ENCODE measurements at places on chromosomes 6 and 20.

DNA sequence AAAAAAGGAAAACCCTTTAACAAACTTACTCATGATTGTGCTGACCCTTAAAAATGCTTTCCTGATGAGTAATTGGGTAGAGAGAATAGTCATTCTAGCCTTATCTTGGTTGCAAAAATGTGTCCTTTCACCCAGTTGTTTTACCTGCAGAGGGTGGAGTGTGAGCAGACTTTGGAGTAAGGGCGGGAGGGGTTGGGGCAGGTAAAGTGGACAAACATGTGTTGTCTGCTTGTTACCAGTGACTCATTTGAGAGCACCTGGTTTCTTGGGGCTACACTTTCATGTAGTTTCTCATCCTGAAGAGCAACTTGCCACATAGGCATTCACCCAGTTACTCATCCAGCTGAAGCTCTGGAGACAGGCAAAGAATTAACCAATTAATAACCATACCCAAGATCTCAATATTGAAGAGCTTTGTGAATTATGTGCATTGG is 121.1 kb downstream of the TNFRSF21 start:
- DNase-seq, result no peak

DNA sequence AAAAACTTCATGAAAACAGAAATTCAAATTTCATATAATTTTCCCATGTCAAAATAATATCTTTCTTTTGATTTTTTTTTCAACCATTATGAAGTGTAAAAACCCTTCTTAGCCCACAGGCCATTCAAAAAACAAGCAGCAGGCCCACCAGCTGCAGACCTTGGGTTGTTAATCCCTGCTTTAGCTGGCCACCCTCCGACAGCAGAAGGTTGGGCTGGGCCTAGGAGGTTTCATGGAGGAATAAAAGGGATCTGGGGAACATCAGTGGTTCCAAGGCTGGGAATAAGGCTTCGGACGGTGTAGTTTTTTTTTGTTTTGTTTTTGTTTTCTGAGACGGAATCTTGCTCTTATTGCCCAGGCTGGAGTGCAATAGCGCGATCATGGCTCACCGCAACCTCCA is 3.6 kb upstream of the HSP90AB1 start:
- no peak for DNase-seq

DNA sequence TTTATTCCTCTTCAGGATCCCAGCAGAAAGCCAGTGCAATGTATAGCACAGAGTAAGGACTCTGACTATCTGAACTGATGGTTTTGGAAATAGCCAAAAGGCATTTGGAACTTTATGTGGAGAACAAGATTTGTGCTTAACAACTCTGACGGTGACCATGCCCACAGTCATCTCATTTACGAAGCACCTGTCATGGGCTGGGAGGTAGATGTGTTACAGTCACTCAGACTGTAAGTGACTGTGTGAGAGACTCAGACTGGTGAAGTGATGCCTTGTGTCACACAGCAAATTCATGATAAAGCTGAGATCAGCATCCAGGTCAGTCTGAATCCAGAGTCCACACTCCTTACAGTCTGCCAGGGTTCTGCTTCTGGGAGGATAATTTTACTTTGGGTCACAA is 23.9 kb upstream of the FAM83C start:
- DNase-seq, result no peak

GRCh38 chr6:139855671-139856311 is 481.3 kb upstream of the CITED2 start:
- peak; percentile 15 for DNase-seq

GRCh38 chr6:165821754-165822153 is 158.7 kb upstream of the PDE10A start:
- no peak for DNase-seq

DNA sequence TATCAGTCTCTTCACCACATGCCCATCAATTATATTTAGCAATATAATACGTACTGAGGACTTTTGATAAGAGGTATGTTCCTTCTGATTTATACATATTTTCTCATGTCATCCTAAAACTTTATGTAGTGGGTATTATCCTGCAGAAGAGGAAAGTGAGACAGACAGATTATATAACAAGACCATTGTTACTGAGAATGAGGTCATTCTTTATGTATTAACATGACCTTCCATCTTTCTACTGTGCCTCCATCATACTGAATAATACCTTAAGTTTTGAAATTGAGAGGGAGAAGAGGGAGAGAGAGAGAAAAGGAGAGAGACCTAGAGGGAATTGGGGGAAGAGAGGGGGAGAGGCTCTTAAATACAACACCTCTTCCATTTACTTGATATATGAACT is 90.9 kb upstream of the CARMIL1 start:
- DNase-seq, result no peak

DNA sequence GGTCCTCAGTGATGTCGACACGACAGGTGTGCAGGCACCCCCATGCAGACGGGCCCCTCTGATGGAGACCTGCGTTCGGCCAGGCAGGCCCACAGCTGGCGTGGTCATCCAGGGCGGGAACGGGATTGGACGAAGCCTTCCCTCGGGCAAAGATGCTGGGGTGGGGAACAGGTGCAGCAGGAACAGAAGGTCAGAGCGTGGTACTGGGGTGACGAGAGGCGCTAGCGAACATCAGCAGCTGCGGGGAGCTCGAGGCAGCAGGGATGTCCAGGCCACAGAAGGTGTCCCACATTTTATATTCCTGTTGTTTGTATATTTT is 96.2 kb downstream of the SLC22A23 start:
- DNase-seq, result no peak

- DNase-seq, result no peak
Observed at GRCh38 chr6:124742971-124743370, 219.3 kb upstream of the RNF217 start.

DNA sequence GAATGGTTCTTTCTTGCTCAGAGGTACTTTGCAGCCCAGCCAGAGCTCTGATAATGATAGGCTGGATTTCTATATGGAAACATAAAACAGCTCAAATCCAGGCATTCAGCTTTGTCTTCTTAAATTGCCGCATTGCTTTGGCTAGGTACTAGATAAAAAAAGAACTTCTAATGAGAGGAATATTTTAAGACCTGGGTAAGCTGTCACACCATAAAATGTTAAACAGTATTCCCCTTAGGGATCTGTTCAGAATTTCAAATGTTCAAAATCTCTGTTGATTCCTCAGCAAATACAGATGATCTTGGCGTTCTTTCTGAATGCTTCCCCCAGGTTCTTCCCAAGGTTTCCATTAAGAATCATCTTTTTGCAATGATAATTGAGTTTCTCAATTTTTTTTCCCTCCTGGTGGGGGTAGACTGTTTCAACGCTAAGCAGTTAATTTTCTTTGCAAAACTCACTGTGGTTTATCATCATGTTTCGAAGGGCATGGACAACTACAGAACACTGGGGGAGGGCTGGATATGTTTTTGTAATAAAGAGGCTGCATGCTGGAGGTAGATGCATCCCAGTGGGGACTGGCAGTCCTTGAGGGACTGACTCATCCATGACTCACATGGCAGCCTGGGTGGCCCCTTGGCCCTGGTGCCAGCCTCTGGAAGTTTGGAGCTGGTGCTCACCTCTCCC is 31.0 kb downstream of the TIAM2 start:
- DNase-seq, result no peak

DNA sequence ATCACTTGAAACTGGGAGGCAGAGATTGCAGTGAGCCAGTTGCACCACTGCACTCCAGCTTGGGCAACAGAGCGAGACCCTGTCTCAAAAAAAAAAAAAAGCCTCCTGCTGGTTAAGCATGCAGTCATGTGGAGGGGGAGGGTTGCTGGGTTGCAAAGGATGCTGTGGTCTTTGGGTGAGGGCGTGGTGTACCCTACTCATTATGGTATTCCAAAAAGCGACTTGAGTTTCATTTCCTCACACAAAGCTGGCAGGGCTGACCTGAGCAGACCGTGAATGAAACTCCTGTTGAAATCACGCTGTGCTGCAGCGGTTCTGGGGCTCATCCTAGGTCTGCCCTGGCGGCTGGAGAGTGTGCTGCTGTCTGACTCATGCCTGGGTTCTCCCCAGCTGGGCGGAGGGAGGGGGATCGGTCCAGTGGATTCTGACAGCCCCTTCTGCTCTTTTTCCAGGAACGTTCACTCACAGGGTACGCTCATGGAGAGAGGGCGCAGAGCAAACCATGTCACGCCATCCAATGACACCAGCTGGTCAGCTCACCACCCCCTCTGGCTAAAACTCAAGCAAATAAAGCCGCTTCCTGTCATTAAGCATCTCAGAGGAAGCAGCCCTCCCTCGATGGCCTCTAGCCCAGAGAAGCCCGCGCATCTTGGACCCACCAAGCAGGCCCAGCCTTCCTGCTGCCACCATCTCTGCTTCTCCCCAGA is 166.2 kb downstream of the SCML4 start:
- peak; percentile 29 for DNase-seq

DNA sequence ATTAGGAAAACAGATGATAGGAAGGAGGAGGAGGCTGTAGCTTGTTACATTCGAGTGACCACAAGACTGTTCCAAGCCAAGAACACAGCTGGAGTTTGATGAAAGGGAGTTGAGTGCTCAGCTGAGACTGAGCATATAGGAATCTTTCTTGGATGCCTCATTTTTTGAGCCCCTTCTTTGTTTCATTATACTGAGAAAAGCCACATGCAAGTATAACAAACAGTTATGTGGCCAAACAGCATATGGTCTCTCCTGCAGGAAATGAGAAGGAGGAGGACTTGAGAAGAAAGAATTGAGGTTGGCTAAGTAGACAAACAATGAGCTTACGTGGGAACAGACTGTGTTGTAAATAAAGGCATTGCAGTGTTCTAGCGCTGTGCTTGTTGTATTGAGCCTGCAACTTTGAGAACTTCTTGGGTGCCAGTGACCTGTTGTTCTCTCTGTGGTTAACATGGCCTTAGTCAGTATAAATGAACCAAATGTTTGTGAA is 78.3 kb downstream of the AKAP7 start:
- DNase-seq, result no peak

DNA sequence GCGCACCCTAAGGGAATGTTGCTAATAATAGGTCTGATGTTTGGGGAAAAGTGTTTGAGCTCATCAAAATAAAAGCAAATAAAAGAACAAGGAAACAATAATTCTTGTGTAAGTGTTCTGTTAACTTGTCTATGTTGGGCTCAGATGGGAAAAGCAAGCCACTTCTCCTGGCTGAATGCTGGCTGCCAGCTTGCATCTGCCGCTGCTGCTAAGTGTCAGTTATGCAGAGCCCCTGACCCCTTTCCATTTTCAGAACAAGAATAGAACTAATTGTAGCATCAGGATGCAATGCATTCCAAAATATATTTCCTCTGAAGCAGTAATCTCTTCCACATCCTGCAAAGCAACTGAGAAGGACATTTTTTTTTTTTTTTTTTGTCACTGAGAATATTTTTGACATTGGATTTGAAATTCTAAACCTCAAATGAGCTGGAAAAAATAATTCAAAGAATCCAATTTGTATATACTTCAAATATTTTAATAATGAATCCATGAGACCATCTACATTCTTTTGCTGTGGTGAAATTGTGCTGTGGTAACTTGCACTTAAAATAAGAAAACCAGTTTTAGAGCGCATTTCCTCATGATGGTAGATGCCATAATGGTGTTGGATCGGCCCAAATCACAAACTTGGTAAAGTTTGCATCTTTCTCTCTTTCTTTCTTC is 43.9 kb upstream of the DEK start:
- DNase-seq, result no peak

DNA sequence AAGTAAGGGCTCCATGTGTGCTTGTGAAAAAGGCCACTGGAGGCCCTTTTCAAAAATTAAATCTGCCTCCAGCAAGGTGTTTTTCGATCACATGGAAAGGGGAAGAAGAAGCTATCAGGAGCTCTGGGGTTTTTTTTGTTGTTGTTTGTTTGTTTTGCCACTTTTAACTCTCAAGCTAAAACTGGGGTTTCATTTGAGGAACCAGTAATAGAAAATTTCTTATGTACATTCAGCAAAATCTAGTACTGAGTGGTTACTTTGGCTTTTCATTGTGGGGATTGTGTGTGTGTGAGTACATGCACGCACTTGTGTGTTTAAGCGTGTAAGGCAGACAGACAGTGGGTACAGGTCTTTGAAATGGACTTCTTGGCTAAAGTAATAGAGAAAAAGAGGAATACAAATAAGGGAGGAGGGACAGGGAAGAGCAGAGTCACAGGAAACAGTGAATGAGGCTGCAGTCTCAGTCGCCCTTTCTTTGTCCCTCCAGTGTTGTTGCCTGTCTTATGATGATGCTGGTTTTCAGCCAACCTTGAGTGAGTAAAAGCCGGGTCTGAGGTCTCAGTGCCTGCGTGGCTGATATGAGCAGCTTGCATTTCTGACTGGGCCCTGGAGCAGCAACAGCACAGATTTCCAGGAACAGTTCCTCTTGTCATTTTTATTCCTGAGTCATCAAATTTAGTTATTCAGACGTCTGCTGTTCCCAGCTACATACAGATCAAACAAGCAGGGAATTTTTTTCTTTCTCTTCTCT is 26.2 kb downstream of the SLC16A10 start:
- no peak for DNase-seq

GRCh38 chr6:25147223-25147622 is 132.0 kb upstream of the CARMIL1 start:
- no peak for DNase-seq

DNA sequence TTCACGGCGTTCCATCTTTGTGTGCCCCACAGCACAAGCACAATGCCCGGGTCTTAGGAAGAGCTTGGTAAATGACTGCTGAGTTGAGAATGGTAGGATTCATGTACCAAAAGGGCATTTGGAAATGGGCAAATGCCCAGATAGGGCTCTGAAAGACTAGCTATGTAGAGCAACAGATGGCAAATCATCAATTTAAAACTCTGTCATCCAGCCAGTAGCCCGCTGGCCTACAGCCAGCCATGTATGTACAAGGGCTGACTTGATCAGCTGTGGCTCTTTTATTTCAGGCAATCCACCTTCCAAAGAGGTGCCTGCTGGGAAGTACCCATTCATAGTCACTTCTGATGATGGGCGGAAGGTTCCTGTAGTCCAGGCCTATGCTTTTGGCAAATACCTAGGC is 35.1 kb downstream of the NT5E start:
- DNase-seq, result no peak

GRCh38 chr20:19493794-19494495 is 264.1 kb upstream of the RIN2 start:
- DNase-seq, result no peak

- peak; percentile 40 for DNase-seq
Observed at GRCh38 chr6:111482188-111482958, 645 bp downstream of the REV3L start.

- peak; percentile 50 for DNase-seq
Observed at GRCh38 chr20:37276494-37277252, 12.8 kb upstream of the MANBAL start.

GRCh38 chr20:50585214-50585613 is 75.0 kb downstream of the PTPN1 start:
- no peak for DNase-seq

- no peak for DNase-seq
Observed at GRCh38 chr20:54255157-54255556, 47.3 kb downstream of the PFDN4 start.

- no peak for DNase-seq
Observed at GRCh38 chr6:148261470-148261869, 81.2 kb upstream of the SASH1 start.

GRCh38 chr6:157538168-157538567 is 157.2 kb downstream of the ZDHHC14 start:
- no peak for DNase-seq

DNA sequence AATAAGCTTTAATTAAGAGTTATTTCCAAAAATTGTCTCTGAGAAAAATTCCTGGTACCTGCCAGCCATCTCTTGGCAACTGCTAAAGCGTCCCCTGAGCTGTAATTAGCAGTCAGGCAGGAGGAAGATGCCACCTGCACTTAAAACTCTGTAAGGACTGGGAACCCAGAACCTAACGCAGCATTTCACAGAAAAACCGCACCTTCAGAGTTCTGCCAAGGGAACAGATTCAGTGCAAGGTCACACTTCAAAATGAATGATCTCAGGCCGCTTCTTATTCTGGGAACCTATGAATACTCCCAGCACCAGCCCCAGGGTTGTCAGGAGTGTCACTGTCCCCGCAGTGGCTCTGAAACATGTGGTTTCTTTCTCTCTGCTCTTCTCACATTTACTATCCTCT is 36.7 kb downstream of the INSM1 start:
- no peak for DNase-seq
